Stimulated activated CD4-positive, alpha-beta T cell treated with anti-CD3 and anti-CD28 coated beads, Interleukin-4, amount 100 ng/mL, for 4 hours (primary cell): ENCODE measurements at places on chromosomes 6 and 20.
A peak's percentile ranks its signal among the peaks of the same experiment; 100 is the strongest.

- DNase-seq = no peak
Observed at GRCh38 chr6:2033544-2033943, 211.9 kb downstream of the GMDS start.

DNA sequence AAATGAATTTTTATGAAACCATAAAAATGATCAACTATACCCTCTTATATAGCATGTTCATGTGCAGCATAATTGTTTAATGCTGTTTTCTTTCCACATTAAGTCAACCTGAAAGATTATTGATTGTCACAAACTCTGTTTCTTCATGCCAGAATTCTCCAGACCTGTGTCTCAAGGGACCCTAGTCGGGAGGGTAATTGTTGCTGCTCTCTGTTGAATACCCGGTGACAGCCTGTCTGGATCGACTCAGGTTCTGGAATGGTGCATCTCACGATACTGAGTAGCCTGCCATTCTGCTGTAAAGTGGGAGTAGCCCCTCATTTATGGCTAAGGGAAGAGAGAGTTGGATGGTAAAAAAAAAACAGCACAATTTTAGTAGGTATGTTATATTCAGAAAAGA lies 449.9 kb upstream of the SOX4 start:
- no peak for DNase-seq

GRCh38 chr20:11796026-11796425 lies 121.7 kb upstream of the BTBD3 start:
- DNase-seq = no peak

DNA sequence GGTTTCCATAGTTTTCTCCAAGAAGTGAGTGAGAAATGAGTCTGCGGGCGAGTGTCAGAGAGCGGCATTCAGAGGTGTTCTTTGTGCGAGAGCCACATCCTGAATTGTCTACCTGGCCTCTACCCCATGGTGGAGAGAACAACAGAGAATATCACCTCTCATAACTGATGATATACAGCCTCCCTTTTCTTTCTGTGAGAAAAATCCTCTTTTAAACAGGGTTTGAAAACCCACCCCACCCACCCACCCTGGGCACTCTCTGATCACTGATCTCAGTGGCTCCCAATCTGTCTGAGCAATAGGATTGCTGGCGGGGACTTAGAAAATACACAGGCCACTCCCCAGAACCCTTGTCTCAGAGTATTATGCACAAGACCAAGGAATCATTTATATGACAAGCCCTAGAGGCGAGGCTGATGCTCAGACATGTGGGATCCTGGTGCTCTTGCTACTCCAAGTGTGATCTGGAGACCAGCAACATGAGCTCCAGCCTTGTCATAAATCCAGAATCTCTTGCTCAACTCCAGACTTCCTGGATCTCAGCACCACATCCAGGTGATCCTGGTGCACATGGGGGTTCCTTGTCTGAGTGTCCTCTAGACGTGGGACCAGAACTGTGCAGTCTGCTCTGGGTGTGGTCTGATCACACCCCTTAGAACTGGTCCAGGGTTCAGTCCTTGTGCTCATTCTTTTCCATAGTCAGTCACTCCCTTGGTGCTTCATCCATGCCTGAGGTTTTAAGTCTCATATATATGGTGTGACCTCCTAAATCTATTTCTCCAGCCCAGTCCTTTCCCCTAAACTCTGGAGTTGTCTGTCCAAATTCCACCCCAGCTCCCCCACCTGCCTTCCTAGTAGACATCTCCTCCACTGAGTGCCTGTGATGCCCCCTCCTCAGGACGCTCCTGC lies 5.3 kb downstream of the HLA-B start:
- DNase-seq = no peak

GRCh38 chr6:25927756-25928216 lies 2.7 kb downstream of the SLC17A2 start:
- no peak for DNase-seq

DNA sequence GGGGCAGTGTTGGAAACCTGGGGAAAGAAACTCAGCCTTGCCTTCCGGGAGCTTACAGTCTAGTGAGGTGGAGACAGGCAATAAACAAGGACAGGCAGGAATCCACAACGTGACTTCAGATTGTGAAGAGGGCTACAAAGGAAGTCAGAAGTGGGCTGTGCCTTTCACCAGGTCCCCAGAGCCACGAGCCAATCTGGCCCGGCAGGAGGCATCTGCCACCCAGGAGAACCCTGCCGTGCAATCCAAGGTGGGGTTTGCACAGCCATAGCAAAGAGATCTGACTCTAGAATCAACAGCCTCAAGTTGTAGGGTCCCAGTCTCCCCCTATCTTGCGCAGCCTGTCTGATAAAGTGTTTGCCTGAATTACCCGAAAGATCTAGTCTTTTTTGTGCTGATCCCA lies 5.5 kb downstream of the SLC32A1 start:
- no peak for DNase-seq

DNA sequence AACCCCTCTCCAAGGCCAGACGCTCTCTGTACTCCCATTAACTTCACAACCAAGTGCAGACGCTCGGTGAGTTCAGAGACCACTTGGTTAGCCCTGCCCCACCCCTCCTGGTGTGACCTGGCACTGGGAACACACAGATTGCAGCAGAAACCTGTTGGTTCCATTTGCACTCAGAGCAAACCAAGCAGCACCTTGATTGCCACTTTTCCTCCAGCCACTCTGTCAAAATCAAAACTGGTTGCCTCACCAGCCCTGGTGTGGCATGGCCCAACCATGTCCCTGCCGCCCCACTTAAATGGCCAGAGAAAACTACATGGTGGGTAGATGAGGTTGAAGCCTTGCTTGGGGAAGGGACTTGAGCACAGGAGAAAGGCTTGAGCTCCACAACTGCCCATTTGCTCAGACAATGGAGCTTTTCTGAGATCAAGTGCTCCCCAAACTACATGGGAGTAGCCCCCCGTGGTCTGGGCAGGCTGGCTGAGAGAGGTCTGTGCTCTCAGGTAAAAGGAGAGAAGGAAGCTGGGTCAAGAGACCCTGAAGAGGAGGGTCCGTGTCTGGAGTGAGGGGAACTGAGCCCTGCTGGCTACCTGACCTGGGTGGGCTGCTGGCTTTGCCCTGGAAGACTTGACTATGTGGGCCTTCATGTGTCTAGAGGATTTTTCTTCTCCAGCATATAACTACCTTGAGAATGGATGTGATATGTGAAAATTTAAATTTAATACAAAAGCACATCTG lies 43.4 kb downstream of the PLCG1 start:
- DNase-seq = no peak

- no peak for DNase-seq
Observed at GRCh38 chr6:125189494-125189893, 35.9 kb downstream of the TPD52L1 start.

DNA sequence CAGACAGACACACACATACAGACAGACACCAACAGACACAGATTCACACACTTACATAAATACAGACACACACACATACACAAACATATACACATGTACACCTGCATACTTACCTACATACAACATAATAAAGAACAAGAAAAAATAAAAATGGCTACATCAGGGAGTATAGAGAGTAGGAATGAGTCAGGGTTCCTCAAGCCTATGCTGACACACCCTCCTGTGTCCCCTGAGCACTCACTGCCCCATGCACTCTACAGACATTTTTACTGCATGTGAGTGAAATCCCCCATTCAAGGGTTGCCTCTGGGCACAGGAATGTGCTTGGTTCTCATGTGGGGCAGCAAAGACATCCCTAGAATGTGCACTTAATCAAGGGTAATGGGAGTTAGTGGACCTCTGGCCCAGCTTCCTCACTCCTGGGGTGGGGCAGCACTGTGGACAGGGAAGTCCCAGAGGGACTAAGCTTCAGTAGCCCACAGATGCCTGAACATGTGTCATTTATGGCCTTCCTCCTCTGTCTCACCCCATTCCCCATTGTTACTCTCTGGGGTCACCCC lies 185.9 kb upstream of the FOXA2 start:
- DNase-seq = no peak

DNA sequence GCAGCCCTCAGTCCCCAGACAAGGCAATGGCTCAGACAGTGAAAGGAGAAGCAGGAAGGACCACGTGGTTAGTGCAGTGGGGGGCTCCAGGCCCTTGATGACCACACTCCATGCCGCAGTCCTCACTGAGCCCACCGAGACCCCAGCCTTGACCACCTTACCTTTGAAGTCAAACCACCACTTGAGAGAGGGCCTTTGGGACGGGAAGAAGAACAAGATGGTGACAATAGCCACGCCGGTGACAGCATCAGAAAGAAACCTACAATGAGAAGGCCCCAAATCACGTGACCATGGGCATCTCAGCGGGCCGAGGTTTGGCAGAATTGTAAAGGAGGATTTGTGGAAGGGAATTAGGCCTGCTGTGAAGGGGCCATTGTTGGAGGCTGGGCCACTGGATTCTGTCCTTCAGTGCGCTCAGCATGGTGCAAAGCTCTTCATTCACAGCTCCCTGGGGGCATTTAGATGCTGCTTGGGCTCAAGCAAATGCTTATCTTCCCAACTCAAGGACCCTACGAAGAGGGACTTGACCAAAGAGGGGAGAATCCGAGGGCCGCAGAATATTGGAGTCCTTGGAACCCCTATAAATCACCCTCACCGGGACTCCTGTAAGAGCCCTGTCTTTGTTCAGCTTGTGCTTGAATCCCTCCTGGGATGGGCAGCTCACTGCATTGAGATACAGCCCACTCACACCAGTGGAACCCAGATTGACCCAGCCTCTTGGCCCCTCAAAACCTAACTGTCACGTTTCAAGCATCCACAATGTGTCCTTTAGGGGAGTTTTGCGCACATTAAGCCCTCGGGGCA lies 33.2 kb upstream of the OCSTAMP start:
- DNase-seq = no peak

- DNase-seq = no peak
Observed at GRCh38 chr20:18879262-18879661, 65.7 kb downstream of the SCP2D1 start.

- DNase-seq = peak; percentile 53
Observed at GRCh38 chr6:160462551-160463109, 114.5 kb downstream of the SLC22A3 start.

GRCh38 chr6:129105793-129106192 lies 222.9 kb downstream of the LAMA2 start:
- DNase-seq = no peak

- no peak for DNase-seq
Observed at GRCh38 chr6:97097068-97098047, 172.8 kb downstream of the KLHL32 start.

DNA sequence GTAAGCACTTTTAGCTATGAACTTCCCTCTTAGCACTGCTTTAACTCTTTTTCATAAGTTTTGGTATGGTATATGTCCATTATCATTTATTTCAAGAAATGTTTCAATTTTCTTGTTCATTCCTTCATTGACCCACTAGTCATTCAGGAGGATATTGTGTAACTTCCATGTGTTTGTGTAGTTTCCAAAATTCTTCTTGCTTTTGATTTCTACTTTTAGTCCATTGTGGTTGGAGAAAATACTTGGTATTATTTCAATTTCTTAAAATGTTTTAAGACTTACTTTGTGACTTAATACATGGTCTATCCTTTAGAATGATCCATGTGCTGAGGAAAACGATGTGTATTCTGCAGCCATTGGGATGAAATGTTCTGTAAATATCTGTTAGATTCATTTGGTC lies 176.5 kb downstream of the CENPW start:
- DNase-seq = no peak

DNA sequence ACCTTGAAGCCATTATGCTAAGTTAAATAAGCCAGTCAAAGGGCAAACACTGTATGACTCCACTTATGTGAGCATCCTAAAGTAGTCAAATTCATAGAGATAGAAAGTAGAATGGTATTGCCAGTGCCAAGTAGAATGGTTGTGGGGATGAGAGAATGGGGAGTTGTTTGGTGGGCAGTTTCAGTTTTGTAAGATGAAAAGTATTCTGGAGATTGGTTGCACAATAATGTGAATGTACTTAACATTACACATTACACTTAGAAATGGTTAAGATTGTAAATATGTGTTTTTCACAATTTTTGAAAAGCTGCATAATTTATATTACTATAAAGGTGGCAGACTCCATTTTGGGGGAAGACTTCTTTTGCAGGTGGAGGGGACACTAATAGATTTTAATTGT lies 51.3 kb upstream of the CARMIL1 start:
- DNase-seq = no peak

- DNase-seq = peak; percentile 30
Observed at GRCh38 chr20:1434571-1435336, 31.9 kb downstream of the NSFL1C start.

- no peak for DNase-seq
Observed at GRCh38 chr6:25248123-25248522, 31.1 kb upstream of the CARMIL1 start.

GRCh38 chr6:158655569-158656450 lies 6.0 kb downstream of the SYTL3 start:
- DNase-seq = no peak

- DNase-seq = no peak
Observed at GRCh38 chr6:35128496-35128895, 12.6 kb downstream of the TCP11 start.

GRCh38 chr6:136859430-136859829 lies 37.0 kb downstream of the PEX7 start:
- no peak for DNase-seq

GRCh38 chr6:125834348-125834747 lies 43.6 kb downstream of the NCOA7 start:
- no peak for DNase-seq

GRCh38 chr6:56043076-56043475 lies 167.7 kb upstream of the BMP5 start:
- DNase-seq = no peak

- no peak for DNase-seq
Observed at GRCh38 chr6:66735106-66735890, 1028.3 kb upstream of the EYS start.

GRCh38 chr20:54100563-54100962 lies 30.2 kb upstream of the BCAS1 start:
- DNase-seq = no peak

- DNase-seq = no peak
Observed at GRCh38 chr6:126118936-126119335, 132.6 kb downstream of the TRMT11 start.

- DNase-seq = no peak
Observed at GRCh38 chr6:65059568-65059967, 647.5 kb downstream of the EYS start.

- no peak for DNase-seq
Observed at GRCh38 chr6:37496951-37497885, 2.5 kb downstream of the CCDC167 start.

DNA sequence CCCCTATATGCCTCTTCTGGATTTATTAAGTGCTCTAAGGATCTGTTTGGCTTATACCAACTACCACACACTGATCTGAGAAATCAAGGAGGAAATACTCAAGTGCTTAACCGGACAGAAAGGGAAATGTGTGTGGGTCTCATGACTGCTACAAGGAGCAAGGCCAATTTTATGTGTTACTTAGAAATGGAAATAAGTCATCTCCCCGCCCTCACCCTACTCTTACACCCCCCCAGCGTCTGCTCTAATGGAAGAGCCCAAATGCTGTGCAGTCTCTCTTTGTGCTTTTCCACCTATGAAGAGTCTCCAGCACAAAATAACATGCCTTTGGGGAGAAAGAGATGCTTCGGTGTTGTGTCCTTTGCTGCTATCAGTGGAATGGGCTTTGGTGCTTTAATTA lies 428.8 kb upstream of the ARID1B start:
- DNase-seq = no peak

- DNase-seq = no peak
Observed at GRCh38 chr6:13787137-13787536, 27.2 kb downstream of the MCUR1 start.

GRCh38 chr20:40797425-40797824 lies 108.4 kb upstream of the MAFB start:
- DNase-seq = no peak

- no peak for DNase-seq
Observed at GRCh38 chr20:56624786-56625681, 4.1 kb upstream of the TFAP2C start.

- DNase-seq = no peak
Observed at GRCh38 chr6:99790679-99791078, 184.0 kb downstream of the PRDM13 start.

- no peak for DNase-seq
Observed at GRCh38 chr6:121971931-121972335, 427.5 kb upstream of the HSF2 start.
